ENCODE measurements at places on chromosomes 2 and 18. TPM values are rescaled to one million over a fixed set of nuclear protein-coding genes. Genes with fewer than 3 reads are reported as not detected.

Gene RPE
- 46.5 TPM for total RNA-seq

Gene STARD6
- total RNA-seq: not detected

Gene ASTL
- 1.1 TPM for total RNA-seq

Gene SLC23A3
- 1.8 TPM for total RNA-seq

Gene CRACDL
- total RNA-seq: 1.2 TPM
